Left colon (tissue), 2 donors: ENCODE measurements at places on chromosomes 1 and 21. TPM values are rescaled to one million over a fixed set of nuclear protein-coding genes. Genes with fewer than 3 reads are reported as not detected.

- DNase-seq: no peak
Measured at GRCh38 chr1:67939942-67940341, 106.7 kb upstream of the GNG12 start.

- DNase-seq: no peak
Measured at GRCh38 chr1:208108646-208109330, 135.4 kb downstream of the PLXNA2 start.

DNA sequence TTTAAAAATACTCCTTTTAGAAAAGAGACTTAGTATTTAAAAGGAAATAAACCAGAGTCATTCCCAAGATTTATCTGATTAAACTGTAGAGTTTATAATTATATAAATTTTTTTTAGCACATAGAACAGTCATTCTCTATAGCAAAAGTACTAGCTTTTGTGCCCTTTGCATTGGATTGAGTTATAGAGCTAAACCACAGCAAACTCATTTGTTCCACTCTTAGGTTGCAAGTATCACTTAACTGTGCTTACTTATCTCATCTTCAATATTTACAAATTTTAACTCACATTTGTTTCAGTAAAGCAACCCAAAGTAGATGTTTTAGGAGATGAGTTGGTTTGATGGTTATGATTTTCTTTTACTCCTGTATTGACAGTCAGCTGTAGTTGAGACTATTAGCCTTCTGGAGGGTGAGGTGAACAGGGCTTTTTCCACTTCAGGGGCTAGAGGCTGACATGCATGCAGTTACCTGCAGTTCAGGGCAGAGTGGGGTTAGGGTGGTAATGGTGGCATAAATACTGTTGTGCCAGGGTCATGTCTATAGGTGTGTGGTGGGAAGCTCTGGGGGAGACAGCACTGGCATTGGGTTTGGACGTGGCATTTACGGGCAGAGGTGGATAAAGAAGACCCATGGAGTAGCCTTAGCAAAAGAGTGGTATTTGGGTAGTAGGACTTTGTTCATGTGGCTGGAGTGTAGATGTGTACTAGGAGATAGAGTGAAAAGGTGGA, 42.1 kb downstream of the DYRK1A start:
- DNase-seq: no peak

GRCh38 chr1:17098446-17099317, 20.6 kb downstream of the PADI2 start:
- DNase-seq: no peak

- no peak for DNase-seq
Measured at GRCh38 chr1:225422795-225423517, 4.9 kb downstream of the LBR start.

The HMCN1 gene
- total RNA-seq: 1.7 TPM
